ENCODE measurements at places on chromosomes 6 and 20.

GRCh38 chr6:45813943-45814342 lies 201.7 kb downstream of the CLIC5 start:
- no peak for DNase-seq

DNA sequence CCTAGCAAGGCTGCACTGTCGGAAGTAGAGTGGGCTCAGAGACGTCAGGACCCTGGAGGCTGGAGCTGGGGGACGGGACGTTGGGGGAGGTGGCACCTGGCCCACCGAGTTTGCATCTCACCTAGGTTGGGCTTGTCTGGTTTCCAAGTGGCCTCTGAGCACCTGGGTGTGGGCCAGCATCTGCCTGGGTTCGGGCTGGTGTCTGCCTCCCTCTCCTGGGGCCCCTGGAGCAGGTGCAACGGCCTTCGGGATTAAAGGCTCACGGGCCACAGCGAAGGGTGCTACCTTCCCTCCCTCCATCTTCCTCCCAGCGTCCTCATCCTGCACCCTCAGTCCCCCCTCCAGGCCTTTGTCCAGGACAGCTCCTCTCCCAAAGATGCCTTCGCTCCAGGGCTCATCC lies 6.0 kb downstream of the HRH3 start:
- no peak for DNase-seq

DNA sequence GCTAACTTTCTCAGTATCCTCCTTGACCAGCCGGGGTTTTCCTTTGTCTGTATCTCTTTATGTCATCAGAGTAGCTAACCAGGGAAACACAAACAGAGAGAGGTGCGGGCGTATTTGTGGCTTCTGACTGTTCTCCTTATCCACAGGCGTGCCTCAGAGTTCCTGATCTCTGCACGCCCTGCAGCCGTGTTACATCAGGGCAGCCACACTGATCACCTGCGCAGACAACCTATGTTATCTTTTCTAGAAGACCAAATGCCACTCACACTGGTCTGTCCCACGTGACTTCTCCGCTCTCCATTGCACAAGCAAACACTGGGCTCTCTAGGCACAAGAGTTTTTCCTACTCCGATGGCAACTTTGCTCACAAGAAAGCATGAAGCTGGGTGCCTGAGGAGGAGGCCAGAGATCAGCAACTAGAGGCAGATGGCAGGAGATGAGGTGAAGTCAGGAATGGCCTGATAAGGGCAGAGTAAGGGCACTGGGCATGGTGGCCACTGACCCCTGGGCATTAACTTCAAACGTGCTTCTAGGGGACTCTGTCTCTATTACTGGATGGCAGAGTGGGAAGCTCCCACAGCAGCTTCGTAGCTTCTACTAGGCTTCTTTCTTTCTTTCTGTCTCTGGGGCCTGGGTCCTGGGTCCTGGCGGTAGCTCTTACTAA lies 4.5 kb downstream of the PDE10A start:
- DNase-seq: no peak

DNA sequence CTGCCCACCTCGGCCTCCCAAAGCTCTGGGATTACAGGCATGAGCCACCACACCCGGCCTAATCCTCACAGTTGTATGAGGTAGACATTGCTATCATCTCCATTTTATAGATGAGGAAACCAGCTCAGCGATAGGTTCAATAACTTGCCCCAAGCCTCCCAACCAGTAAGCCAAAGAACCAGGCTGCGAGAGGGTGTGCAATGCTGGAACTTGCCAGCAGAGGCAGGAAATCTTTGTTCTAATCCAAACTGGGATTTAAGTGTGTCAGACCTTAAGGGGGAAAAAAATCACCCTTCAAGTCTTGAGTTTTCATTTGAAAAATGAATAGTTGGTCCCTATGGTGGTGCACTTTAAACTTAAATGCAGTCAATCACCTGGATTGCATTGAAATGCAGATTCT lies 20.1 kb upstream of the RNGTT start:
- no peak for DNase-seq

DNA sequence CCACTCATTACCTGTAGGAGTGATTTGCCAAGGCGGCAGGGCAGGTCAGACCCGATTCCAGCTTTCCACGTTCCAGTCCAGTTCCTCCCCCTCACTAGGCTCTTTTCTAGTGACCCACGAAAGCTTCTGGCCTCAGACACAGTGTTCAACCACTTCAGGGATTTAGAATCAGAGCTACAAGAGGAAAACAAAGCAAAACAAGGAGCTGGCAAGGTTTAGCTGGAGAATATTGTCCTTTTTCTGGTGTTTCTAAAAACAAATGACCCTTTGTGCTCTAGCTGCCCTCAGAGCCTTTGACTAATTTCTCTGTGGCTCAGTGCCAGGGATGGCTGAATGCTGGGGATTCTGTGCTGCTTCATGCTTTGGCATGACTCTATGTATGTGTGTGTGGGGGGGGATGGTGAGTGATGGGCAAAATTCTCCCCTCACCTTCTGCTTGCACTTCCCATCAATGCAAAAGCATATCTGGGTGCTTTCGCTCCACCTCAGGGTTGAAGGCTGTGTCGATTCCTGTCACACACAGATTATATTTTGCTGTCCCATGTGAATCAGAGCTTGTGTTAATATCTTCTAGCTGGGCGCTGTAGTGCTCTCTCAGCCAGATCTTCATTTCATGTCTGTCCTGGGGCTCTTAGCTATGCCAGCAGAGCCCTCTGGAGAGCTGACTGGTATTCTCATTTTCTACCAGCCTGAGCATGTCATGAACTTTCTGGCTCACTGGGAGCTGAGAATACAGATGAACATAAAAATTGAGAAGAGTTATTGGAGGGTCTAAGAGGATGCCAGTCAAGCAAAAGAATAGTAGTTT lies 19.3 kb upstream of the NEDD9 start:
- DNase-seq: peak; percentile 47

GRCh38 chr20:47665221-47665991 lies 119.9 kb downstream of the SULF2 start:
- DNase-seq: no peak

GRCh38 chr6:24907919-24908649 lies 27.7 kb downstream of the RIPOR2 start:
- DNase-seq: no peak

DNA sequence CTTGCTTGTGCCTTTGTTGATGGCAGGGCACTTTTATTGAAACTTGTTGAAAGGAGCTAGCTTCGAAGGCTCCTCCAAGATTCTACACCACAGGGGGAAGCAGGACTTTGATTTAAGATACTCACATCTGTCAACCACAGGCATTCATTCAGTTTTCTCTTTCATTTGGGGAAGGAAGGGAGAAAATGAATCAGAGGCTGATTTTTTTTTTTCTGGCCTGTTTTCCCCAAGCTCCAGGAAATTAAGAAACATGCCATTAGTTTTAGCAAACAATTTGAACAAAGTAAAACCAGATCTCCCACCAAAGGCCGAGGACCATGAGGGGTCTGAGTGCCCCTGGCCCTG lies 8.7 kb upstream of the APCDD1L start:
- DNase-seq: no peak

All from brain pericyte (primary cell).